ENCODE measurements at places on chromosomes 6 and 20.
A peak's percentile ranks its signal among the peaks of the same experiment; 100 is the strongest.

DNA sequence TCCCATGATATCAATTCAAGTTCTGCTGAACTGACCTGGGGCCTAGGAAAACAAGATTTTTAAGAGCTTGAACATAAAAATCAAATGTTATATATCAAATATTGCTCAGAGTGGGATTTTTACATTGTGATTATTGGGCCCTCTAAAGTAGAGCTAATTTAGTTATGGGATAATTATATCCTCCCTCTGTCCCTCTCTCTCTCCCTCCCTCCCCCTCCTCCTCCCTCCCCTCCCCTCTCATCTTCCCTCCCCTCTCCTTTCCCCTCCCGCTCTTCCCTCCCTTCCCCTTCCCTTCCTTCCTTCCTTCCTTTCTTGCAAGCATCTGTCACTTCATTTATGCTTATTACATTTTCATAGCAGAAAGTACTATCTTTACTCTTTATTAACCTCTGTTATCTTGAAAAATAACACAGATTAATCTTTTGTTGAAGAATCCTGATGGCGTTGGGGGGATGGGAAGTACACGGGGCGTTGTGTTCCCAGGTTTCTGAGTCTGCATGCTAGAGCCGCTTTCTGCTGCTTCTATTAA, 32.8 kb downstream of the KIF25 start:
- H3K27ac ChIP-seq: no peak overlapping the region
- no peaks in the 10 kb centered on the region for H3K27me3 ChIP-seq
- no peak for DNase-seq
- no peak overlapping the region for H3K4me3 ChIP-seq
- no peaks in the 10 kb centered on the region for H3K36me3 ChIP-seq
- 0 out of 2 replicates have a peak, but pooled peaks cover 4% of the 10 kb centered on the region for H3K4me1 ChIP-seq

DNA sequence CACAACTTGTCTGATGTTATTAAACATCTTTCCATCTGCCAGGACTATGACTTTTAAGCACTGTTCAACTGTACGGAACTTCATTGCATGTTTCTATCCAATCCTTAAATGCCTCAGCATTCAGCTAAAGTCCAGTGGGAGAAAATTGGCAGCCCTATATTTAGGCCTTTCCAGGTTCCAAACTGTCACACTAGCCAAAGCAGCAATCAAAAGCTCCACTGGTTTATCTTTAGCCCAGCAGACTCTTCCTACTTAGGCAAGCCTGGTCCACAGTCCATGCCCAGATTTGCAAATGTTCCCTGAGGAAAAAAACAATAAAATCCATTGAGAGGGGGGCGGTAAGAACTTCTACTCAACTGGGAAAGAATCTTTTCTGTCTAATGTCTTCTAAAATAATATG, 349.1 kb upstream of the GJE1 start:
- H3K4me3 ChIP-seq: no peak overlapping the region
- DNase-seq: no peak
- no peaks in the 10 kb centered on the region for H3K36me3 ChIP-seq
- H3K27me3 ChIP-seq: no peaks in the 10 kb centered on the region
- H3K4me1 ChIP-seq: no peaks in the 10 kb centered on the region

- no peaks in the 10 kb centered on the region for H3K27me3 ChIP-seq
- no peak for DNase-seq
- no peaks in the 10 kb centered on the region for H3K36me3 ChIP-seq
- H3K27ac ChIP-seq: no peak overlapping the region
- H3K4me1 ChIP-seq: no peaks in the 10 kb centered on the region
Observed at GRCh38 chr6:83849127-83849526, 4.0 kb upstream of the RIPPLY2 start.

DNA sequence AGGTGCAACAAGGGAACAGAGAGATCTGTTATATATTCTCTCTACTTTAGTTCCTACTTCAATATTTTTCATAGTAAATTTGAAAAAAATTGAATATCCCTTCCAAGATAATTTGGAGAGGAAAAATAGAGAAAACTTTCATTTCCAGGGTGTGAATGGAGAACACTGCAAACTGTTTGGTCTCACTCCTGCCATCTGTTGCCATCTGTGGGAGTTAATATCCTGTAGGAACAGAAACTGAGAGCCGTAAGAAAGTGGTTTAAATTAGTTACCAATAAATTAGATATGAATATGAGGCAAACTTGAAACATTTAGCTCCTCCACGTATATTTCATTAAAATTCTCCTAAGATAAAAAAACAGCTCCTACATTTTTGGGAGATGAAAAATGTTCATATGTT, 4.2 kb downstream of the ZNF337 start:
- no peak for DNase-seq
- H3K27me3 ChIP-seq: no peaks in the 10 kb centered on the region
- no peaks in the 10 kb centered on the region for H3K36me3 ChIP-seq
- H3K4me3 ChIP-seq: no peak overlapping the region
- no peaks in the 10 kb centered on the region for H3K4me1 ChIP-seq

- no peak overlapping the region for H3K4me3 ChIP-seq
- peak overlapping the region; percentile 81 for H3K27ac ChIP-seq
- H3K4me1 ChIP-seq: peaks cover 78% of the 10 kb centered on the region
- H3K27me3 ChIP-seq: no peaks in the 10 kb centered on the region
- peaks cover 28% of the 10 kb centered on the region for H3K36me3 ChIP-seq
- DNase-seq: no peak
Observed at GRCh38 chr20:31675828-31676608, 38.3 kb downstream of the COX4I2 start.

- no peak overlapping the region for H3K27ac ChIP-seq
- no peaks in the 10 kb centered on the region for H3K36me3 ChIP-seq
Observed at GRCh38 chr20:38320221-38320620, 16.3 kb downstream of the BPI start.

DNA sequence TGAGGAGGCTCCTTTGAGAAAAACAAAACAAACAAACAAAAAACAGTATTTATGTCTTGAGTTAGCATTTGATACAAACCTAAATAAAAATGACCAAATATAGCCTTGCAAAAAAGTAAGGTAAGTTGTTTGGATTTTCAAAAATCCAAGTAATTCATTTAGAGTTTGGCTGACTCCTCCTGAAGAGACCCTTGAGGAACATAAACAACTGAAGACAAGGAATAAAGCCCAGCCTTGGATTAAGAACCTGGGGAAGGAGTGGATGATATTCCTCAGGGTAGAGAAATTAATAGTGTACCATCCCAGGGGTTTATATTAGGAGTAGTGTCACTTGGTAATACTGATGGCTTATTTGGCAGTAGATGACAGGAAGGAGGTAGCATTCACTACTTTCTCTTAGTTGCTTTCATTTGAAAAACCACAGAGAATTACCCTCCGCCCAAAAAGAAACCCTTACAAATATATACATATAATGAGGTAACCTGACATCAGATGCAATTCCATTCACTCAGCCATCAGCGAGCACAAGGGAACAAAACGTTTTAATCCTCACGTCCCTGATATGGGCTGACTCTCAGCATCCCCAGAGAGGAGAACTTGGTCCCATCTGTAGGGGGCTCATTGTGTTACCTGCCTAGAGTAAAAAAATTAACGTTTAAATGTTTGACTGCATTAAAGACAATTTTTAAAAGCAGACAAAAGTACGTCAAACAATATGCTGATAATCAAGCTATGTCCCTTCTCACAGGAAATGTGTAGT, 57.0 kb downstream of the SOBP start:
- H3K27ac ChIP-seq: no peak overlapping the region
- H3K27me3 ChIP-seq: no peaks in the 10 kb centered on the region
- DNase-seq: no peak
- H3K36me3 ChIP-seq: no peaks in the 10 kb centered on the region

DNA sequence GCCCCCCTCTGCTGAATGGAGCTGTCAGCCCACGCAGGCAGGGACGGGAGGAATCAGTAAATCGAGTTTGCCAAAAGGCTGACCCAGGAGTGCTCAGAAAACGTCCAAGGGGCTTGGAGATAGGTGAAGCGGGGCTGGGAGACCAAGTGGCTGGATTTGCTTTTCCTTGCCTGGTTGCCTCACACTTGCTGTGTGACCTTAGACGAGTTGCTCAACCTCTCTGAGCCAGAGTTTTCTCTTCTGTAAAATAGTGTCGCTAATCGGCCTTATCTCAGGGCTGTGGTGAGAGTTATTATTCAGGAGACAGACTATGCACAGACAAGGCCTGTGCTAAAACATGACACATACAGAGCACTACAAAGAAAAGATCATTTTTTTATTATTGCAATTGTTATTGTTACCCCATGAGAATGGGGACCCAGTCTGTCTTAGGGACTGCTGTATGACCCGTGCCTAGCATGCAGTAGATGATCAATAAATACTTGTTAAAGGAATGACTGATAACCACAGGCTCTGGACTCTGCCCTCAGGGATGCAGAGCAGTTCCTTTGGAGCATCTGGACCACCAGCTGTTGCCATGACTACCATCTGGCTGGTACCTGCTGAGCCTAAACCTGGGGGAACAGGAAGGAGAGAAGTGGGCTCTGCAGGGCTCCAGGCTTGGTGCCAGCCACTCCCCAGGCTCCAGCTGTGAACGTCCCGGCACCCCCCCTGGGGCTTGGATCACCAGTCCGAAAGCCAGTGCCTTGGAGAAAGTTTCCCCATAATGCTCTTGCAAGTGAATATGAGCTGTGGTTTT, 901 bp downstream of the KCNK15 start:
- peak; percentile 59 for DNase-seq
- H3K4me3 ChIP-seq: peak overlapping the region; percentile 64
- H3K36me3 ChIP-seq: no peaks in the 10 kb centered on the region
- H3K27ac ChIP-seq: peak overlapping the region; percentile 20
- peaks cover 2% of the 10 kb centered on the region for H3K27me3 ChIP-seq

DNA sequence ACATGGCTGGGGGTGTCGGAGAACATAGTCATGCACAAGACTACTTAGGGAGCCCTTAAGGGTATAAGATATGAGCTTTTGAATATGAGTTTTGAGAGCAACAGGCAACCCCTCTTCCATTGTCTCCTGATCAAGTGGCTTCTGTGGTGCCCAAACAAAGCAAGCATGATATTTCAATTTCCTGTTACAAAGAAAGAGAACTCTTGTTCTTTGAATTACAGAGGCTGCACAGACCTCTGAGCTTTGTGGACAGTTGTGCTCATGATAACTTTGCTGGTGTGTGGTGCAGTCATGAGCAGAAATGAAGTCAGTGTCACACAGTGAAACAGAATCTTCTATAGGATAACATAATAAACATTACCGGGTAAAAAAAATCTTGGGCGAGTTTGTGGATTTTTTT, 66.8 kb upstream of the THEMIS start:
- no peak overlapping the region for H3K4me3 ChIP-seq
- H3K27ac ChIP-seq: no peak overlapping the region
- H3K4me1 ChIP-seq: peaks cover 12% of the 10 kb centered on the region
- no peak for DNase-seq
- no peaks in the 10 kb centered on the region for H3K27me3 ChIP-seq
- H3K36me3 ChIP-seq: 0 out of 2 replicates have a peak, but pooled peaks cover 2% of the 10 kb centered on the region

- no peak overlapping the region for H3K4me3 ChIP-seq
- no peak for DNase-seq
- H3K27ac ChIP-seq: no peak overlapping the region
- H3K4me1 ChIP-seq: no peaks in the 10 kb centered on the region
- peaks cover 2% of the 10 kb centered on the region for H3K36me3 ChIP-seq
Observed at GRCh38 chr6:111379302-111379701, 103.7 kb downstream of the REV3L start.

GRCh38 chr6:93222071-93222851, 197.1 kb downstream of the EPHA7 start:
- H3K36me3 ChIP-seq: no peaks in the 10 kb centered on the region
- no peak overlapping the region for H3K4me3 ChIP-seq
- H3K27me3 ChIP-seq: no peaks in the 10 kb centered on the region
- no peak overlapping the region for H3K27ac ChIP-seq

DNA sequence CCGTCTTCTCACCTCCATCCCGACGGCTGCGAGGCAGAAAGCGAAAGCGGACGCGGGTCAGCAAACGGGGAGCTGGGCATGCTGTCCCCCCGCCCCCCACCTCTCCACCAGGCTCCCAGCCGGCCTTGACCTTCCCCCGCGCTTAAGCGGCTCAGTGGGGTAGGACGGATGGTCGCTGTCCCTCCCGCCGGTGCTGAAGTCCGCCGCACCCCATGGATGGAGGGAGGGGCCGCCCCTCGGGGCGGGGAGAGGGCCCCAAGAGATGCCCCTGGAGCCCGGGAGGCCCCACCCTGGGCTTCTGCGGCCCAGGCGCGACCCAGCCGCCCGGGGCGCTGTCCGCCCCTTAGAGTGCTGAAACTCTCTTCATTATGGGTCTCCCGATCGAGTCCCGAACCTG, at the start of gene KCNB1:
KCNB1 (minus strand) TSS at position 48 of the 397 bp plus-strand sequence. CDS start 188 bp downstream, outside the sequence.
- peaks cover 2% of the 10 kb centered on the region for H3K27me3 ChIP-seq
- no peak within 1 kb of the TSS for H3K27ac ChIP-seq
- H3K4me3 ChIP-seq: no peak within 1 kb of the TSS
- DNase-seq: peak; percentile 89
- H3K36me3 ChIP-seq: no peaks in the 10 kb centered on the region
- H3K4me1 ChIP-seq: peaks cover 4% of the 10 kb centered on the region

DNA sequence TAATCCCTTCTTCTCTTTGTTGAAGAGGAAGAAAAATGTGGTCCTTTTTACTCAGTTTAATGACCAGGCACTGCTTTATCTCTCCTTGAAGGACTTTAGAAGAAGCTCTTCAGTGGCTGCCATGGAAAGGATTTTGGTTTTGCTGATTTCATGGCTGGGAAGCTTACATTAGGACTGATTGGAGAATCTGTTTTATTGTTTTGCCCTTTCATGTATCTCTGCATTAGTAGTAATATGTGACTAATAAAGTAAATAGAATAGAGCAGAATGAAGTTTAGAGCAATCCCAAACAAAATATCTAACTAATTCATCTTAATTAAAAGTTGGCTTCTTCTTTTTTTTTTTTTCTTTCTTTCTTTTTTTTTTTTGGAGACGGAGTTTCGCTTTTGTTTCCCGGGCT, 502.9 kb downstream of the HAO1 start:
- no peak overlapping the region for H3K27ac ChIP-seq
- H3K4me3 ChIP-seq: no peak overlapping the region
- DNase-seq: no peak
- no peaks in the 10 kb centered on the region for H3K4me1 ChIP-seq

- no peaks in the 10 kb centered on the region for H3K27me3 ChIP-seq
- no peak for DNase-seq
- H3K4me3 ChIP-seq: no peak overlapping the region
- H3K4me1 ChIP-seq: no peaks in the 10 kb centered on the region
- H3K36me3 ChIP-seq: no peaks in the 10 kb centered on the region
Observed at GRCh38 chr20:61112515-61112914, 139.5 kb upstream of the CDH4 start.

- H3K4me1 ChIP-seq: 0 out of 2 replicates have a peak, but pooled peaks cover 7% of the 10 kb centered on the region
- no peak overlapping the region for H3K27ac ChIP-seq
- H3K4me3 ChIP-seq: no peak overlapping the region
- peaks cover 4% of the 10 kb centered on the region for H3K27me3 ChIP-seq
Observed at GRCh38 chr20:62707921-62708521, 615 bp upstream of the NTSR1 start.

GRCh38 chr20:56222945-56223344, 25.6 kb upstream of the MC3R start:
- no peak overlapping the region for H3K27ac ChIP-seq
- H3K4me1 ChIP-seq: no peaks in the 10 kb centered on the region
- no peaks in the 10 kb centered on the region for H3K36me3 ChIP-seq
- no peaks in the 10 kb centered on the region for H3K27me3 ChIP-seq
- DNase-seq: no peak
- no peak overlapping the region for H3K4me3 ChIP-seq

- H3K27me3 ChIP-seq: no peaks in the 10 kb centered on the region
- no peak overlapping the region for H3K4me3 ChIP-seq
- DNase-seq: no peak
- no peaks in the 10 kb centered on the region for H3K4me1 ChIP-seq
- H3K27ac ChIP-seq: no peak overlapping the region
Observed at GRCh38 chr6:46748940-46749503, 2.3 kb downstream of the ANKRD66 start.

Data from Caco-2 (cell line).